OCI-M1 (cell line): ENCODE measurements at places on chromosomes 11 and 22.

DNA sequence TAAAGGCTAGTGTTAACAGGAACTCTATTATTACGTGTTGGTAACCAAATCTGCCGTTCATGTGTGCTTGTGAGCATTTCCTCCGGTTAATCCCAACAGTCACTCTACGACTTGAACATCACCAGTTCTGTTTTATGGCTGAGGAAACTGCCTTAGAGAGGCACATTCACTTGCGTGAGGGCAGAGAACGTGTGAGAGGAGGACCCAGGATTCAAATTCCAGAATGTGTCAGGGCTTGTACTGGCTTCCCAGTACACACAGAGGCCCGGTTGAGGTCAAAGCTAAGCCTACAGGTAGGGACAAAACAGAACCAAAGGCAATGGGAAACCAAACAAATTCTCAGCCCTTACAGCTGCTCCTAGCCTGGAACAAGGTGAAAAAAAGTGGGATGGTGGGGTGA is 66.9 kb upstream of the TENM4 start:
- no peak for DNase-seq

- DNase-seq: no peak
Measured at GRCh38 chr22:44146088-44146861, 34.5 kb upstream of the PARVG start.

- no peak for DNase-seq
Measured at GRCh38 chr11:95557376-95557775, 232.2 kb downstream of the FAM76B start.

GRCh38 chr11:28169816-28170215 is 61.6 kb downstream of the METTL15 start:
- DNase-seq: peak; percentile 21

GRCh38 chr11:59857439-59858434 is 8.6 kb downstream of the TCN1 start:
- DNase-seq: peak; percentile 62

- peak; percentile 73 for DNase-seq
Measured at GRCh38 chr22:24938741-24939341, 7.7 kb downstream of the LHFPL7 start.

DNA sequence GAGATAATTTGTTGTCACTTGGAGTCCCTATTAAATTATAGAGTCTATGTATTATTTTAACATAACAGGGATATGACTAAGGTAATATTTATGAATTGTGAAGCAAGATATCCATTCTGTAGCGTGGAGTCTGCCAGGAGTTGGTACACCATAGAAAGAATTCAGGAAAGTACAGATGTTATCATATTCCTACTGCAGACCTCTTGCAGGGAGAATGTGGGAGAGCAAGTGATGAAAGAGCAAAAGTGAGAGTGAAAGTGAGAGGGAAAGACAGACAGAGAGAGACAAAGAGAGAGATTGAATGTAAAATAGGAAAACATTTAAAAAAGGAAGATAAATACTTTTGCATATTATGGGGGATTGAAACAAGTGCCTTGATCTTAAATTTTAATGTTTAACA is 468.8 kb downstream of the CNTN5 start:
- no peak for DNase-seq

- peak; percentile 90 for DNase-seq
Measured at GRCh38 chr11:114340311-114341131, 44.3 kb downstream of the NNMT start.

DNA sequence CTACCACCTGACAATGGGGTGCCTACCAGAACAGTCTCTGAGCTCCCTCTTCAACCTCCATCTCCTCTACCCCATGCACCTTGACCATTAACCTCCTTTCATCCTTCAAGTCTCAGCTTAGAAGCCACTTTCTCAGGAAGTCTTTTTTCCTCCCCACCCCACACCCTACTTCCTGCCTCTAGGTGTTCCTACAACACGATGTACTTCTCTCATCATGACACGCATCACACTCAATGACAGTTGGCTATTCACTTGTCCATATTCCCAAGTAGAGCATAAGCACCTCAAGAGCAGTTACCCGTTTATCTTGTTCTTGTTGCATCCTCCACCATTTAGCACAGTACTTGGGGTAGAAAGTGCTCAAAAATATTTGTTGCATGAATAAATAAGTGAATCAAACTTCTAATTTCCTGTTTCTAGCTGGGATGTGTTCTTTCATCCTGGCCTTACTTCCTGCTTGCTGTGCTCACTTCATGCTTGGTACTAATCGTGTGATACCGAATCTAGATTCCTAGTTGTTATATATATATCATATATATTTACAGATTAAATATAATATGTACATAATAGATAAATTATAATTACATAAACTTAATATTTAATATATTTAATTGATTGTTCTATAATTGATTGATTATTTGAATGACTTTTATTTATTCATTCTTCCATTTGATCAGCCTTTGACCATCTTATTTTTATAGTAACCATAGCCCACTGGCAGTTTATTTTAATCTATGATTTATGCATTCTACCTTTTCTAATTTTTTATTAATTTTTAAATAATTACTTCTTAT is 177.5 kb upstream of the TMEM45B start:
- DNase-seq: no peak

DNA sequence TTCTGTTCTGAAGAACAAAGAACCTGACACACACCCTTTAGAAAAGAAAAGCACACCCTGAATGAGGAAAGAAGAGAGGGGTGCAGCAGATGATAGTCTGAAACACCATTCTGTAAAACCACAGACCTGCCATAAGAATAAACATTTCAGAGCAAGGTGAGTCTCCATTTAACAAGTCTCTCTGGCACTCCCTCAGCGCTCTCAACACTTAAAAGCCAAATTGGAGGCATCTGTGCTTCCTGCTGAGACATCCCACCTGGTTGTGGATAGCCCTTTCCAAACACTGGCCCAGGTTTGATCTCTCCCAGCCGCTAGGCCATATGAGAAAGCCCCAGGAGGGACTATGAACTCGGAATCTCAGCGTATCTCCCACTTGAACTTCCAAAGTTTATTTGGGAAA is 36.3 kb downstream of the ETS1 start:
- DNase-seq: no peak

DNA sequence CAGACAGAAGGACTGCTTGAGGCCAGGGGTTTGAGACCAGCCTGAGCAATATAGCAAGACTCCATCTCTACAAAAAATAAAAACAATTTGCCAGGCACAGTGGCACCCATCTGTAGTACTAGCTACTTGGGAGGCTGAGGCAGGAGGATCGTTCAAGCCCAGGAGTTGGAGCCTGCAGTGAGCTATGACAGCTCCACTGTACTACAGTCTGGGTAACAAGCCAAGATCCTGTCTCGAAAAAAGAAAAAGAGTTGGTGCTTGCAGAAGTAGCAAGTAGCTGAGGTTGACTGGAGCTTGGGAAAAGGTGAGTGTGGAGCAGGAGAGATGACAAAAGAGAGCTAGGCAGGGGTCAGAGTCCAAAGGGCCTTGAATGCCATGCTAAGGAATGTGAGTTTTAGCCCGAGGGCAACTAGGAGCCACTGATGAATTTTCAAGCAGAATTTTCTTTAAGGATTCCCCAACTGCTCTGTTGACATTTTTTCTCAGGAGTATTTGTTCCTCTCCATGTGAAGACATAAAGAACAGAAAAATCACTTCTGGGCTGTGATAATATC is 3.1 kb downstream of the AP1B1 start:
- DNase-seq: no peak

GRCh38 chr11:45324459-45324858 is 38.3 kb upstream of the SYT13 start:
- no peak for DNase-seq

DNA sequence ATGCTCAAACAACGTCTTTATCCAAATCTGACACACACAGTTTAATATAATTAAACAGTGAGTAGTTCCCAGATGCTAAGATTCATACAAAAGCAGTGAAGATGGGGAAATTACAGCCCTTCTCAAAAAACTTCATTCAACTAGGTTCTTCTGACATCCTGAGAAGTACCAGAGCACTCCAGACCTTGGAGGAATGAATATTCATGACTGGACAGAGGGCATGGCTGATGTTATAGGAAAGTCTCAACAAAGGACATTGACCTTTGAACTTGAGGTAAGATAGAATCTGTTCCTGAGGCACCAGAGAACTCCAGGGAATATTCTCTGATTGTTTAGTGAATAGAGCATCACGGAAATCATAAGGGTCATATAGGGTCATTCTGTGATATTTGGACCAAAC is 106.4 kb upstream of the SLC5A12 start:
- no peak for DNase-seq

DNA sequence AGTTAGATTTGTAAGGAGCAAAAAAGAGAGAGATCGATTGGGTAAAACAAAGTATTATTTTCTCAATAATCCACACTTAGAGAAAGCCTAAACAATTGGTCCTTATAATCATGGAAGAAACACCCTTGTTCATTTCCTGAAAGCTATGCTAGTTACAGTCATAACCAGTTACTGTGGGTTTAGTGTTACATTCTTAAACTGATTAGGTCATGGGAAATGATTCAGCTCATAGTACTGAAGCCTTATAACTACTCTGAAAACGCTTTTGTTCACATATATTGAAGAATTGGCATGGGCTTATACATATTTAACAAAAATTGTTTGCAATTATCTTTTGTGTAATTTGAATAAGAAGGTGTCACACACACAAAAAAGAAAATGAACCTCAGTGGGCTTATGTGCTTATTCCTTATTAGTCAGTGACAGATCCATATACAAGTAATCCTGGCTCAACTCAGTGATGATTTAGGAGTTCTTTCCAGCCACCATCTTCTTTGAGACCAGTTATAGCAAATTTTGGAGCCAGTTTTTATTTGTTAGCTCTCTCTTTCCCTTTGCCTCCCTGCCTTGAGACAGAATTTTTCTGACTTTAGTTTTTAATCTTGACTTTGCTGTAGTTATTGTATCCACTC is 198.5 kb upstream of the CTSC start:
- peak; percentile 81 for DNase-seq

DNA sequence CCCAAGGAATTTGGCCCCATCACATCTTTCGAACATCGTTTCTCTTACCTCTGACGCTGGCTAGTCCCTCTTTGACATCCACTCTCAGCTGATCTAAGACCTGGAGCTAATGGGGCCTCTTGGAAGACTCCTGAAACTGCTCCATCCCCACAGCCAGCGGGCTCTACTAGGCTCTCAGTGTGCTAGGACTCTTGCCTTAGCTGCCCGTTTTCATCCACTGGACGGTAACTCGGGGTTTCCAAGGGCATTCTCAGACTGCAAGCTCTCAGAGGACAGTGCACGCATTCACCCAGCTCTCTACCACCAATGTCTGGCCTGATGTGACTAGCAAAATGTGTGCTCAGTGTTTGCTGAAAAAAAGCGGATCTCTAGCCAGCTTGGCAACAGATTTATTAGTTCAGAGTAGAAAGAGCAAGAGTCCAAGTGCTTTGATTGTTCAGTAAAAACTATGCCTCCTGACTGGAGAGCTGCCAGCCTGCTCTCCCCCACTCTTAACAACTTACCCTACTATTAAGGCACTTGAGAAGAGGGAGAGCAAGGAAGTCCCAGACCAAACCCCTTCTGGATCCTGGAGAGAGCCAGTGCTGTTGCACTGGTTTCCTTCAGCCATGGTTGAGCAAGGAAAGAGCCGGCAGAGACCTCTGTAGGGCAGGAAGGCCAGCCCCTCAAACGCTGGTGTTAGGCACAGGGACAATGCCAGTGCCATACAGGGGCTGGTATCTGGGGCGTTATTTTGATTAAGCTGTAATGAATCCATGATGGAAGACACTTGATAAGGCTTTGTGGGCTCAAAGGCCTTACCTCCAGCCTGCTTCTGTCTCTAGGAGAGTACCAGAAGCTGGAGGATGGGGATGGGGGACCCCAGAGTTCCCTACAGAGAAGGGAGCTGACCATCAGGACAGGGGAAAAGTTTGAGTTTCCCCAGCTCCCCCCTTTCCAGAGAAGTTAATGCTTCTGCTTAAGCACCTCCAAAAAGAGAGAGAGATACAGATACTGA is 9.2 kb downstream of the RELA start:
- no peak for DNase-seq

GRCh38 chr11:116776522-116776984 is 3.8 kb upstream of the BUD13 start:
- DNase-seq: peak; percentile 81

DNA sequence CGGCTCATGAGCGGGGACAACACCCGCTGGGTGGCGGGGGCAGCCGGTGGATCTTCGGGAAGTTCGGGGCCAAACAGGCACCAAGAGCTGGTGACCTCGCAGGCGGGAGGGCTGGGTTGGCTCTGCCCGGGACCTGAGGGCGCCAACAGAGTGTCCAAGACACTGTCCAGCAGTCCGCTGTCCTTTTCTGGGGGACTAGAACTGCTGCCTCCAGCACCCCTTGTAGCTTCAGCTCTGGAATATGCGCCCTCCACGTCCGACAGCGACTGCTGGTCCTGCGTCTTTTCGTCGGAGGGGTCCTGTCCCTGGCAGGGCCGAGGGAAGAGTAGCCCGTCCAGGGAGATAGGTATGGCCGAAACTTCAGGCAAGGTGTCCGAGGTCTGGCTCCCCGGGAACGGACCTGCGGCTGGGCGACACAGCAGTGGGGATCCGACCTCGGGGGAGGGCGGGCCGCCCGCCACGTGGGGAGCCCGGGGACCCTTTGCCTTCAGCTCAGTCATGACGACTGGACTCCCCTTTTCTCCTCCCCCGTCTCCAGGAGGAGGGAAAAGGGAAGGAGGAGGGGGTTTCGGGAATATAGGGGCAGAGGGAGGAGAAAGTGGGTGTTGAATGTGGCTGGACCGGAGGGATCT is 926 bp downstream of the PGR start:
- DNase-seq: no peak

GRCh38 chr22:10741210-10741609 is 4786.8 kb upstream of the OR11H1 start:
- no peak for DNase-seq

GRCh38 chr11:73227571-73228211 is 9.6 kb downstream of the P2RY2 start:
- no peak for DNase-seq

DNA sequence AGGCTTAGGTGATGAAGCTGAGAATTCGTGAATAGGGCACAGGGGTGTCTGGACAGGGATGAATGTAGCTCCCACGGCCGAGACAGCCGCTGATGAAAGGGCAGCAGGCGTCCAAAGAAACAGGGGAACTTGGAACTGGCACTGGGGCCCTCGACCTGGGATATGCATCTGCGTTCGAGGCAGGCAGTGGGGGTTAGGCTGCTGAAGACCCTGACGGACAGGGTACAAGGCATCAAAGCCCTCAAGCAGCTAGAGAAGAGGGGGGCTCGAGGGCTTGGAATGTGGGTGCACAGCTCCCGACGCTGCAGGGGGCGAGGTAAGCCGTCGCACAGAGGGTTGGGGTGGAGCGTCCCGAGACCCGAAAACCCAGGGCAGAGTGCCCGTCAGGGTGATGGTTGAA is 6.9 kb upstream of the SYT8 start:
- DNase-seq: no peak

GRCh38 chr11:117931331-117931950 is 2.2 kb upstream of the TMPRSS13 start:
- DNase-seq: no peak

- no peak for DNase-seq
Measured at GRCh38 chr11:112822478-112823274, 138.5 kb upstream of the NCAM1 start.
